ENCODE measurements at places on chromosomes 4 and X. TPM values are rescaled to one million over a fixed set of nuclear protein-coding genes. Genes with fewer than 3 reads are reported as not detected.

COX7B2 gene
- not detected for polyA plus RNA-seq

PPP2R2C gene
- 0.71 TPM for polyA plus RNA-seq

SHROOM2 gene
- 1.8 TPM for polyA plus RNA-seq

PRSS12 gene
- polyA plus RNA-seq, result 0.08 TPM

ZNF41 gene
- polyA plus RNA-seq, result 4.2 TPM

SERTM2 gene
- polyA plus RNA-seq, result 0.03 TPM
